ENCODE measurements at places on chromosomes 16 and 17. TPM values are rescaled to one million over a fixed set of nuclear protein-coding genes. Genes with fewer than 3 reads are reported as not detected.

CX3CL1 gene
- 43.8 TPM for total RNA-seq

SULT1A2 gene
- total RNA-seq: 0.18 TPM

HCRT gene
- not detected for total RNA-seq

ITGAD gene
- not detected for total RNA-seq

TMEM94 gene
- 128 TPM for total RNA-seq

DOC2A gene
- not detected for total RNA-seq

DNA sequence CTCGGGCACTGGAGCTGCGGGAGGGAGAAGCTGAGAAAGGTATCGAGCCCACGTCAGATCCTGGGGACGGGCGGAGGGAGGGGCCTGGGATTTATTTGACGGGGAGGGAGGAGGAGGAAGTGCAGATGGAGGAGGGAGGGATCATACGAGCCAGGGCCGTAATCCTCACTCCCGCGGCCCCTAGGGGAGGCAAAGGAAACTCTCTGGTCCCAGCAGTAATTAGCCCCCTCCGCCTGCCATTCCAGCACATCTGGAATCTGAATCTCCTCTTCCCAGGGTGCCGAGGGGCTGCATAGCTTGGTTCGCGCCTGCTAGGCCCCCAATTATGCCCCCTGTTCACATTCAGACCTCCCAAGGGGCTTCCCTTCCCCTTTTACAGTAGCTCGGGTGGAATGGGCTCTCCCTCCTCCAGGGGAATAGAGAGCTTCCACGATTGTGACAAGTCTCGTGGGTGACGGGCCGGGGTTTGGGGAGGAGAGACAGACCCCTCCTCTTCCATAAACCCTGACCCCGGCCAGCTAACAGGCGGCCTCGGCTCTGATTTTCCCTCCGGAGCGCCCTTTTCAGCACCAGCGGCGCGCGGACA is at the start of gene SEZ6L2:
Gene SEZ6L2, minus strand, starts transcription at position 35 of the 586 bp plus-strand sequence. CDS start 531 bp downstream, outside the sequence.
- peaks cover 25% of the 10 kb centered on the region for H3K27me3 ChIP-seq
- peak within 1 kb of the TSS; percentile 55 for H3K4me3 ChIP-seq
- peak; percentile 97 for DNase-seq
- peaks cover 38% of the 10 kb centered on the region for H3K4me1 ChIP-seq

- no peak overlapping the region for H3K4me3 ChIP-seq
- peak; percentile 28 for DNase-seq
Measured at GRCh38 chr16:79250502-79251098, 349.9 kb downstream of the MAF start.

- H3K27me3 ChIP-seq: no peaks in the 10 kb centered on the region
- no peak overlapping the region for H3K27ac ChIP-seq
- peaks cover 48% of the 10 kb centered on the region for H3K36me3 ChIP-seq
- H3K4me1 ChIP-seq: peaks cover 5% of the 10 kb centered on the region
- H3K4me3 ChIP-seq: no peak overlapping the region
Measured at GRCh38 chr17:16342979-16343378, 10.3 kb downstream of the CENPV start.

GRCh38 chr16:68548947-68549346 is 9.9 kb downstream of the ZFP90 start:
- no peak overlapping the region for H3K27ac ChIP-seq
- DNase-seq: no peak
- peaks cover 95% of the 10 kb centered on the region for H3K36me3 ChIP-seq
- no peak overlapping the region for H3K4me3 ChIP-seq
- no peaks in the 10 kb centered on the region for H3K4me1 ChIP-seq
- no peaks in the 10 kb centered on the region for H3K27me3 ChIP-seq

- H3K36me3 ChIP-seq: no peaks in the 10 kb centered on the region
- peak; percentile 78 for DNase-seq
- peaks cover 92% of the 10 kb centered on the region for H3K4me1 ChIP-seq
- H3K27ac ChIP-seq: peak overlapping the region; percentile 96
Measured at GRCh38 chr17:40317345-40317873, 8.4 kb downstream of the RARA start.

- H3K4me1 ChIP-seq: no peaks in the 10 kb centered on the region
- no peaks in the 10 kb centered on the region for H3K27me3 ChIP-seq
- no peak overlapping the region for H3K4me3 ChIP-seq
- no peak overlapping the region for H3K27ac ChIP-seq
- H3K36me3 ChIP-seq: no peaks in the 10 kb centered on the region
Measured at GRCh38 chr17:14123619-14124278, 54.4 kb downstream of the COX10 start.

DNA sequence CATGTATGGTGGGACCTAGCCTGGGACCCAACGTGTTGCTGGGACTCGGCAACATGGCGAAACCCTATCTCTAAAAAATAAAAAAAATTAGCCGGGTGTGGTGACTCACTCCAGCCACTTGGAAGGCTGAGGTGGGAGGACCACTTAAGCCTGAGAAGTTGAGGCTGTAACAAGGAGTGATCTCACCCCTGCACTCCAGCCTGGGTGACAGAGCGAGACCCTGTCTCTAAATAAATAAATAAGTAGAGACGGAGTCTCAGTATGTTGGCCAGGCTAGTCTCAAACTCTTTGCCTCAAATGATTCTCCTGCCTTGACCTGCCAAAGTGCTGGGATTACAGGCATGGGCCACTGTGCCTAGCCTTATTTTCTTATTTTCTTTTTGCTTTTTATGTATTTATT is 10.1 kb upstream of the CNP start:
- no peak overlapping the region for H3K4me3 ChIP-seq
- H3K4me1 ChIP-seq: no peaks in the 10 kb centered on the region
- no peaks in the 10 kb centered on the region for H3K27me3 ChIP-seq
- H3K36me3 ChIP-seq: no peaks in the 10 kb centered on the region
- no peak for DNase-seq

DNA sequence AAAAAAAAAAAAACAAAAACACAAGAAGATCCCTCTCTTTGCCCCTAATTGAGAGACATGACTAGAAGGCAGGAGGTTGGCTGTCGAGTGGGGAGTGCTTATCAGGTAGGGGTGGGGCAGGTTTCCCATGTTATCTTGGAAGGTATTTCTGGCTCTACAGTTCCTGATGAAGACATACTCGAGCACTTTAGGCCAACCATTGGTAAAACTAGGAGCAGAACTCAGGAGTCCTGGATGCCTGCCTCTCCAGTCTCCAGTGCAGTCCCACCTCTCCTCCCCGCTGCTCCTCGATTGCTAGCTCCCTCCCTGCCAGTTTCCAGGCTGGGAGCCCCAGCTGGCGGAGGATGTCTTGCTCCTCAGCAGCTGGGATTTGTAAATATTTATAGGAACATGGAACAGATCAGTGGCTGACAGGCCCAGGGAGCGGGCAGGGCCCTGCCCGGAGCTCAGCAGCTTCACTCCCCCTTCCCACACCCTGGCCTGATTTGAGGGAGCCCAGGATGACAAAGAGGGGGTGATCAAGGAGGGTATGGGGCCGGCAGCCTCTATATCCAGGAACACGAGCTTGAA is 11.4 kb upstream of the C1QL1 start:
- H3K4me3 ChIP-seq: no peak overlapping the region
- DNase-seq: peak; percentile 87
- peaks cover 31% of the 10 kb centered on the region for H3K4me1 ChIP-seq
- H3K27ac ChIP-seq: peak overlapping the region; percentile 73
- H3K27me3 ChIP-seq: no peaks in the 10 kb centered on the region
- H3K36me3 ChIP-seq: no peaks in the 10 kb centered on the region

- H3K27ac ChIP-seq: no peak overlapping the region
- peaks cover 38% of the 10 kb centered on the region for H3K4me1 ChIP-seq
Measured at GRCh38 chr17:17030515-17031211, 11.6 kb upstream of the MPRIP start.

- no peak overlapping the region for H3K27ac ChIP-seq
- no peak overlapping the region for H3K4me3 ChIP-seq
- no peaks in the 10 kb centered on the region for H3K36me3 ChIP-seq
- H3K4me1 ChIP-seq: peaks cover 50% of the 10 kb centered on the region
Measured at GRCh38 chr17:35804658-35805192, 4.6 kb upstream of the TAF15 start.

DNA sequence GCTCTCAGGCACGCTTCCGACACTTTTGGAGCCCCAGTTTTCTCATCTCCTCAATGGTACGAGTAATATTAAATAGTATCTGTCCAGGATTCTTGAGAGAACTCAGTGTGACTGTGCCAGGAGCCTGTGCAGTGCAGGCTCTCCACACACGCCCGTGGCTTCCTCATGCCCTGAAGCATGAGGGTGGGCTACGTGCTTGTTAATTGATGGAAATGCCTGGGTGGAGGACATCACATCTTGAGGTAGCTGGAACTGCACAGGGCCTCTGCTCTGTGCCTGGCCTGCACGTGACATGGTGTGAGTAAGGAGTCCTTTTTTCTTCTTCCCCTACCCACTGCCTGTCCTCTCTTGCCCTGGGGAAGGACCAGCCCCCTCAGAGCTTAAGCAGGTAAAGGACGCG is 43.1 kb upstream of the LHX1 start:
- H3K27me3 ChIP-seq: peaks cover 51% of the 10 kb centered on the region
- DNase-seq: no peak
- no peak overlapping the region for H3K4me3 ChIP-seq
- H3K4me1 ChIP-seq: peaks cover 10% of the 10 kb centered on the region
- no peaks in the 10 kb centered on the region for H3K36me3 ChIP-seq

DNA sequence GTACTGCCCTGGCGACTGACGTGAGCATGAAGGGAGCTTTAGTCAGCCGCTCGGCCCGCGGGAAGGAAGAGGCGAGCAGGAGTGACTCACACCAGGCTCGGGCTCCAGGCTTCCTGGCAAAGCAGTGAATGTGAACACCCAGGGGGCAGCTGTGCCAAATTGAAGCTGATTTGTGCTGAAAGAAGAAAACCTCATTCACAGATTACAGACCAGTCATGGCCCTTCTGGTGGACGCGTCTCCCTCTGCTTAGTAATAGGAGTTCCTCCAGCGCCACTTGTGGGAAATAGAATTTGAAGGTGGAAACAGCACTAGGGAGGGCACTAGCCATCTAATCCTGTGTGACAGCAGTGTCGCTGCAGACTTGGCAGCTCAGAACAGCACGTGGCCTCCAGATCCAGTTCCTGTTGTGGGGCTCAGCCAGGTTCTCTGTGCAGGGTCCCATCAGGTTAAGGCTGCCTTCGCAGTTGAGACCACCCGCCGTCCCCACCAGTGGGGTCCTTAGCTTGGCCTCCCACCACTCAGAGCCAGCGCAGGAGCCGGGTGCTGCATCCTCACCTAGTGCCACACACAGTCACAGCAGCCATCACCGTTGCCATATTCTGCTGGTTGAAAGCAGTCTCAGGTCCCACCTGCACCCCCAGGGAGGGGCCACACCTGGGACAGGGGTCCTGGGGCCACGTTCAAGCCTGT is 164.5 kb upstream of the CHMP6 start:
- no peaks in the 10 kb centered on the region for H3K27me3 ChIP-seq
- H3K36me3 ChIP-seq: peaks cover 48% of the 10 kb centered on the region
- no peak for DNase-seq
- peak overlapping the region; percentile 39 for H3K27ac ChIP-seq
- H3K4me1 ChIP-seq: peaks cover 1% of the 10 kb centered on the region

DNA sequence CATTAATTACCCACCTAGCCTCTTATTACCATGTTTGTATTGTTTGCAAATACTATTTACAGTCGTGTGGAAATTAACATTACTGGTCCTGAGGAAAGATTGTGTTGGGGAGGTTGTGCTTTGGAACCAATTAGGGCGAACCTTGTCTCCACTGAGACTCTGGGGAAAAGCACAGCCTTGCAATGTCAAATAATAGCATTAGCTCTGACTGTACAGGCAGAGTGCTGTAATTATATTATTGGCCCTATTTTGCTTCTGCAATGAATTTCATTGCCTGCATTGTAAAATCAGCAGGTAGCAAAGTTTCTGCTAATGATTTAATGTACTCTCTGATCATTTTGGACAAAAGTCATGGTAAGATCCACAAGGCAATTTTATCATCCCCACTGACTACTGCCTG is 97.0 kb downstream of the WWOX start:
- no peak for DNase-seq
- H3K4me1 ChIP-seq: peaks cover 22% of the 10 kb centered on the region
- no peak overlapping the region for H3K27ac ChIP-seq
- H3K36me3 ChIP-seq: no peaks in the 10 kb centered on the region
- H3K4me3 ChIP-seq: no peak overlapping the region

DNA sequence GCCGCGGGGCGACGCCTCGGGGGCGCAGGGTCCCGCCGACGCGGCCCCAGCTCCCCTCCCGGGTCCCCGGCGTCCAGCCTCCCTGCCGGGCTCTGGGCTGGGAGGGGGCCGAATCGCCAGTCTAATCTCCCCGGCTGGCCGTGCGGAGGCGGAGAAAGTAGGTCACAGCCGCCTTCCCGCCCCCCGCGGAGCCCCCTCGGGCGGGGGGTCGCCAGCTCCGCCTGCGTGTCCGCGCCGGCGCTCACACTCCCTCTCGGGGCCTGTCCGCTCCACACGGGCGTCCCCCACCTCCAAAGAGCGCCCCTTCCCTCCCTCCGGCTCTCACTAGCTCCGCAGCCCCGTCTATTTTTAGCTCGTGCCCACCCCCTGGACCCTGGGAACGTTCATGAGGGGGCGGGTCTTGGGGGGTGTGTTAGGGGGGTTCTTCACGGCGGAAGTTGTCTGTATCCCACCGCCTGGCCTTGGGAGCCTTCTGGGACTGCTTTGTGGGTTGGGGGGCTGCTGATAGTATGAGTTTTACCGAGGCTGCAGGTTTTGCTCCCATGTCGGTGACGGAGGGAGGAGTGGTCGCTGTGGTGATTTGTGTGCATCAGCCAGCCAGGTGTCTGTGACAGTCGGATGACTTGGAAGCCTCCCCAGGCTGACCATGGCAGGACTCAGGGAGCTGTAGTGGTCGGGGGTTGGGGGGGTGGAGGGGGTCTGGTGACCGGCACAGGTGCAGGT is 1.1 kb downstream of the ATP1B2 start:
- H3K36me3 ChIP-seq: no peaks in the 10 kb centered on the region
- peak; percentile 89 for DNase-seq
- peaks cover 20% of the 10 kb centered on the region for H3K4me1 ChIP-seq

- no peak overlapping the region for H3K4me3 ChIP-seq
- H3K27me3 ChIP-seq: peaks cover 17% of the 10 kb centered on the region
- H3K27ac ChIP-seq: no peak overlapping the region
- no peaks in the 10 kb centered on the region for H3K36me3 ChIP-seq
- no peak for DNase-seq
Measured at GRCh38 chr17:74146196-74146595, 57.3 kb upstream of the RPL38 start.

GRCh38 chr16:85286066-85286831 is 174.0 kb upstream of the CIBAR2 start:
- H3K4me3 ChIP-seq: no peak overlapping the region
- H3K36me3 ChIP-seq: no peaks in the 10 kb centered on the region
- peak; percentile 43 for DNase-seq
- peaks cover 42% of the 10 kb centered on the region for H3K4me1 ChIP-seq
- no peaks in the 10 kb centered on the region for H3K27me3 ChIP-seq

DNA sequence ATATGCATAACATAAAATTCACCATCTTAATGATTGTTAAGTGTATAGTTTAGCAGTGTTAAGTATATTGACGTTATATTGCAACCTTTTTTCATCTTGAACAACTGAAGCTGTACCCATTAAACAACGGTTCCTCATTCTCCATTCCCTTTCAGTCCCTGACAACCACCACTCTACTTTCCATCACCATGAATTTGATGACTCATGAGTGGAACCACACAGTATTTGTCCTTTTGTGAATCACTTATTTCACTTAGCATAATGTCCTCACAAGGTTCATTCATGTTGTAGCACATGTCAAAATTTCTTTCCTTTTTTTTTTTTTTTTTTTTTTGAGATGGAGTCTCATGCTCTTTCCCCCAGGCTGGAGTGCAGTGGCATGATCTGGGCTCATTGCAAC is 46.0 kb downstream of the HOXB1 start:
- DNase-seq: no peak
- no peak overlapping the region for H3K4me3 ChIP-seq
- no peaks in the 10 kb centered on the region for H3K36me3 ChIP-seq
- no peaks in the 10 kb centered on the region for H3K27me3 ChIP-seq
- H3K4me1 ChIP-seq: no peaks in the 10 kb centered on the region
- H3K27ac ChIP-seq: no peak overlapping the region

- H3K27ac ChIP-seq: peak overlapping the region; percentile 93
- H3K36me3 ChIP-seq: no peaks in the 10 kb centered on the region
- H3K4me1 ChIP-seq: peaks cover 33% of the 10 kb centered on the region
- peak; percentile 70 for DNase-seq
Measured at GRCh38 chr17:80034791-80035686, 633 bp downstream of the TBC1D16 start.
